H9 (cell line): ENCODE measurements at places on chromosomes 2 and 18.

DNA sequence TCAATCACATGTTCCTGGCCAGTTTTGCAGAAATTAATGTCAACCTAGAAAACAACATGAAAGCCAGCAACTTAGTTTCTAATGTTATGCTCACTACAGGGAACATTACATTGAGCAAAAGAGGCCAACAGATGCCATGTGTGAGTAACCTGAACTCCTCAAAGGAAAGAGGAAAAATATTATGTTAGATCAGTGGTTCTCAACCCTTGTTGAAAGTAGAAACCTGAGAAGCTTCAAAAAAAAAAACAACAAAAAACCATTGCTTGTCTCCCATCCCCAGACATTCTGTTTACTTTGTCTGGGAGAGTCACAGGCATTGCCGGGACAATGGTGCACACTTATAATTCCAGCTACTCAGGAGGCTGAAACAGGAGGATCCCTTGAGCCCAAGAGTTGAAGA, 57.7 kb downstream of the METTL4 start:
- no peak for DNase-seq

- DNase-seq = no peak
Measured at GRCh38 chr18:22637787-22638186, 220.1 kb upstream of the CTAGE1 start.

DNA sequence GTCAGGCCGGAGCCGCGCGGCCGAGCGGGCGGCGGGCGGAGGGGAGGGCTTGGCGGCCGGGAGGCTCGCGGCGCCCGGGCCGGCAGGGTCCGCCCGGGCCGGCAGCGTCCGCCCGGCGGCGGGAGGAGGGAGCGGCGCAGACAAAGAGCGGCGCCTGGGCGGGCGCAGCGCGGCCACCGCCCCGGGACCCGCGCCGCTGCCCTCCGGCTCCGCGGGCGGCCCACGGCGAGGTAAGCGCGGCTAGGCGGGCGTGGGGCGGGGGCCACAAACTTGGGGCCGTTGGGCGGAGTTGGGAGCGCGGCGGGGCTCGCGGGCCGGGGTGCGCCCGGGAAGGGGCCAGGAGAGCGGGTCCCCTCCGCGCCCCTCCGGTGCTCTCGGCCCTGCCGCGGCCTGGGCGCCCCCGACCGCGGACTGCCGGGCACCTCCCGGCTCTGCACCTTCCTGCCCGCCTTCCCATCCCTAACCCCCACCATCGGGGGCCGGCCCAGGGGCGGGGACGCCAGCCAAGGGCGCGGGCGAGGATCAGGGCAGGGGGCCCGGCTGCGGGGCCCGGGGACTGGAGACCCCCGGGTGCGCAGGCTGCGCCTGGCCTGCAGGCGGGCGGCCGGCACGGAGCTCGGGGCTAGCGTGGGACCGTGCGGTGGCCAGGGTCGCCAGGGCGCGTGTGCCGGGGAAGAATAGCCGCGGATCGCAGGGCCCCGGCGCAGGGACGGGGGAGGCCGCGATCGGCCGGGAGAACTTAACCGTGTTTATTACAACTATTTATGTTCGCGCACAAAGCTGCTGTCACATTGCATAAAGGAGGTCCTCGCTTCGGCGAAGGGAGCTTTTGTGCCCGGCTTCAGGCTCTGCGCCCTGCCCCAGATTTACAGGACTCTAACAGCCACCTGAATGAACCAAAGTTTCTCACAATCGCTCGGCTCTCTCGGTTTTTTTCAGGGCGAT, at the start of gene NCK2:
NCK2 (plus strand) TSS at position 4 of the 945 bp plus-strand sequence. CDS start 110,152 bp downstream, outside the sequence.
- DNase-seq = no peak

DNA sequence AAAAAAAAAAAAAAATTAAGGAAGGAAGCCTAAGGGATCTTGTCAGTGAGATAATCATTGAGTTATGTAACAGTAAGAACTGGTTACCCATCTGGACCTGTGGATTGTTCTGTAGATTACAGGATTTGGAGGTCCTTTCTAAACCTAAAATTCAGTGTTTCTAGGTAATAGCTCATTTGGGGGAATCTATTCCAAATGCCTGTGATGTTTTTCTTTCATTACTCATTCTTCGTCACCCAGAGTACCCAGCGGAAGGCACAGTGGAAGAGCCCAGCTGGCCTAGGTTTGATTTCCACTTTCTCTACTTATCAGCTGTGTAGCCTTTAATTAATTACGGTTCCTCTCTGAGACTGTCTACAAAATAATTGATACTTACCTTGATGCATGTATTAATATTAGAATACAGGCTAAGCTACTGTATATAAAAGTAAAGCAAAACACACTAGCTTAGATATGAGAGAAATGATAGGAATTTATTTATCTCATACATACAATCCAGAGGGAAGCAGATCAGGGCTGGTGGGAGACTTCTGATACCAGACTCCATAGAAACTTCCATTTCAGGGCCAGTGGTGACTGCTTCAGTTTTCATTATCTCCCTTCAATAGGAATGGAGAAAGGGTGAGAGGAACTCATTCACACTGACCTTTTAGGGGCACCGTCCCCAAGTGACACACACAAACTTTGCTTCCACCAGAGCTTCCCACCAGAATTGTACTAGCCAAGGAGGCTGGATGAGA, 115.8 kb upstream of the NOSTRIN start:
- no peak for DNase-seq

DNA sequence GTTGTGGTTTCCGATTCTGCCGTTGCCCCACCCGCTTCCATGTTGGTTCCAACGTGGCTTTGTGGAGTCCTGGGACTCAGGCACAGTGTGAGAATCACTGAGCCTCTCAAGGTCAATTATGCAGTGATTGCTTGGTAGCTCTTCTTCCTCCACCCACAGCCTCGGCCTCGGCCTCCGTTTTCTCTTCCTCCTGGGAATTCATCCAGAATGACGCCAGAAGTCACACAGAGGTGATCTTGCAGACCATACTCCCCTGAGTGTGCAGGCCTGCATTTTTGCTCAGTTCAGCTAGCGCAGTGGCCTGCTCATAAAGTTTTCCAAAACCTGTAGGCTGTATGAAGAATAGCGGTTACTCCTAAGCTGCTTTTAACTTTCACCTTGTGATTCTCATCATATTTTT, 273.3 kb downstream of the GBX2 start:
- DNase-seq = no peak

GRCh38 chr18:7677001-7677400, 109.9 kb downstream of the PTPRM start:
- no peak for DNase-seq

DNA sequence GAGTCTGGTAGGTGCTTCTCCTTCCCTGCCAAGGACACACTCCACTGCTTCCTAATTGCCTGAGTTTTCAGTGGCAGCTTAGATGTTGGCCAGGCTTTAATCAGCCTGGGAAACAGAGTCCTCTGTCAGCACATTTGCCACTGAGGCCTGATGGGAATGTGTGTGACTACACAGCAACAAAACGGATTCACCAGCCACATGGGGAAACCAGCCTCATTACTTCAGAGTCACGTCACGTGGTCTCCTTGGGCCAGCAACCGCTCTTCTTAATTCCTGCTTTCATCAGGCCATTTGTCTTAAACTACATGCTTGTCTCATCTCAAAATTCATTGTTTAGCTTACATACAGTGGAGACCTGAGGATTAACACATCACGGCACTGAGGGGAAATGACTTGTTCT, 93.9 kb upstream of the LTBP1 start:
- DNase-seq = no peak

DNA sequence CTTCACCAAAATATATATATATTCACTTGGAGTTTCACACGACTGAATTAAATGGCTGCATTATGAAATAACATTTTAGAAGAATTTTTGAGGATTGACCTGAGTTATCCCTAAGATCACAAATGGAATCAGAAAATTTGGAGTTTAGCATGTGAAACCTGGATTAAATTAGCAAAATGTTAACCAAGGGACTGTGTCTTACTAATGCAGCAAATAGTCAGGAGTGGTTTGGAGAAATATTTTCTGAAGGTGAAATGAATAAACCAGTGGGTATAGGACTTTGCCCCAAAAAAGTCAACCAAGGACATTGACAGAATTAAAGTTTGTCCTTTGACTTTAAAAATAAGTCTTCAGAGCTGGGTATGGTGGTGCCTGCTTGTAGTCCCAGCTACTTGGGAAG, 111.2 kb downstream of the PRPF40A start:
- no peak for DNase-seq

DNA sequence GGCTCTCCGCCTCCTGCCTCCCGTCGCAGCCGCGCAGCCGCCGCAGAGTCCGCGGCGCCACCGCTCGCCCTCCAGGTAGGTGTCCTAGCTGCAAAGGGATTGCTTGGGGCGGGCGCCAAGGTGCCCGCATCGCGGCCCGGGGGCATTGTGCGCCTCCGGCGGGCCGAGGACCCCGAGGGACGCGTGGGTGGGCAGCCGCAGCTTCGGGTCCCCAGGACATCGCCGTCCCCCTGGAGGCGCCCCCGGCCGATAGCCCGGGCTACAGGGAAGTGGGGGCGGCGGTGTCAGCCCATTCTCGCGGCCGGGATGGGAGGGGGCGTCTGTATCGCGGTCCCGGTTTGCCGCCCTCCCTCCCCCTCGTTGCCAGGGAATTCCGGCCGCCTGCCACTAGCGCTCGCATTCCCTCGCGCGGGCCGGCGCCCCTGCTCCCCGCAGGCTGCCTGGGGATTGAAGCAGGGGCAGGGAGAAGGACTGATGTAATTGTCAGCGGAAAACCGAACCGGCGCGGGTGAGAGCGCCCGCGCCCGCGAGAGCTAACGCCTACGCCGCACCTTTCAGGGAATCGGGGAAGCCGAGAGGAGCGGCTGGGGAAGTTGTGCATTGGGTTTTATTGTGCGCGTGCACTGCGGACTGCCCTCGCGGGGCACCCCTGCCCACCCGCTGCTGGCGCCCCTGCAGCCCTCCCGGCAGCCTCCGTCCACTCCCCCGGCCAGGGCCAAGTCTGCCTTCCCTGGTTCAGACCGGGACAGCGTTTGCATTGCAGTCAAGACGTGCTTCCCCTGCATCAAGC, 483 bp downstream of the OSBPL6 start:
- DNase-seq = peak; percentile 74

GRCh38 chr2:215454519-215455246, 18.8 kb upstream of the FN1 start:
- no peak for DNase-seq

GRCh38 chr2:172551271-172551670, 4.6 kb upstream of the PDK1 start:
- no peak for DNase-seq

GRCh38 chr2:75367401-75367800, 168.1 kb upstream of the TACR1 start:
- DNase-seq = no peak

DNA sequence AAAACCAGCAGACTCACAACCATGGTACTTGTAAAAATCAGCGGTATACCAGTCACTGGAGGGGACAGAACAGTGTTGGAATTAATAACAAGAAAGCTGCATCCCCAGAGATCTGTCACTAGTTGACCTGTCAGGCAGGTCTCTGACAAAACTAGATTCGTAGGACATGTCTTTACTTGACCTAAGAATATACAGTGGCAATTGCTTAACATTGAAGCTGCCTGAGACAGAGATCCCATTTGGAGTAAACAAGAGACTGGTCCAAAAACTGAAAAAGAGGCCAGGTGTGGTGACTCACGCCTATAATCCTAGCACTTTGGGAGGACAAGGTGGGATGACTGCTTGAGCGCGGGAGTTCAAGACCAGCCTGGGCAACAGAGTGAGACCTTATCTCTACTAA, 7.2 kb upstream of the SS18 start:
- no peak for DNase-seq

DNA sequence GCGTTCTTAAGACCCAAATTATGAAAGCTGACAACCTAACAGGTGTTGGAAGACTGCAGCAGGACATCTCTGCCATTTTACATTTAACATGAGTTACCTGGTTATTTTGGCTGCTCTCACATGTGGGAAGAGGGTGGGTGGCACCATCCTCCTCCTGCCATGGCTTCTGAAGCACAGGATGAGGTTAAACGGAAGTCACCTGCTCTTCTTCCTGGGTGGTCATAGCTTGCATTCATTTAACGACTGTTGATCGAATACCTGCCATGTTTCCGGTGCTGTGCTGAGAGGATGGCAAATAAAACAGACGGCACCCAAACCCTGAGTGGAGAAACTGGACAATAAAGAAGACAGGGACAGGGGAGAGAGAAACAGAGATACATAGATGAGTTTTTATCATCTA, 118.0 kb downstream of the RHBDD1 start:
- no peak for DNase-seq

DNA sequence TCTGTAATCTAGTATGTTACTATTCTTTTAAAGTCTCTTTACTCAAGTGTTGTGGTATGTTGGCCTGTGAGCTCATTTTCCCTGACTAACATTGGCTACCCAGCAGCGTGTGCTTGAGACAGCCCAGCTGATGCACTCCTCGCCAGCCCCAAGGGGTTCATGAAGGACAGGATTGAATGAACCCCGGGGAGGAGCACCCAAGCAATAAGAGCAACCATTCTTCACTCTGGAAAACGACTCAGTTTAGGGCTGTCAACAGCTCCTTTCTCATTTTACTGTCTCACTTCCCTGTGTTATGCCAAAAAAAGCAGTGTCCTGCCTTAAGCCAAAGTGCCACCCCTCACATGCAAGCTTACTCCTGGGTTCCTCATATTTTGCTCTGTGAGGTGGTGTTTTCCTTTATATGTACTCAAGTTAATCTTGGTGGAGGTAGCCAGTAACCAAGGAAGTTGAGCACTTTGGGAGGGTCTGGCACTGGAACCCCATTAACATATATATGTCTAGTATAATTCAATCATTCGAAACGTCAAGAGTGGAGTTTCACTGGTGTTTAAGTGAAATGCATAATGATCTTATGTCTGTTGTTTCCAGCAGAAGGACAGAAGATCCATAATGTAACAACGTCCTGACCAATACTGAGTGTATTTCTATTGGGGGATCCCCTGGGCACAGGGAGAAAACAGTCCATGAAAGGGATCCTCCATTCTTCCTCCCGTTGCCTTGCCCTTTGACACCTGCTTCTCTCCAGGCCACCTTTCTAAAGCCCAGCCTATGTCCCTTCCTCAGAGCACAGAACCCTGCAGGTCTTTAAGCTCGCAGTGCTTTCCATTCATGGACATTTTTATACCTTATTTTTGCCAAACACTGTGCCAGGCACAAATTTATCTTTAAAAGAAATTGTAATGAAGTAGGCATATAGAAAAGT, 43.2 kb downstream of the ATIC start:
- no peak for DNase-seq

- DNase-seq = no peak
Measured at GRCh38 chr2:233756429-233757081, 3.5 kb upstream of the UGT1A1 start.

- no peak for DNase-seq
Measured at GRCh38 chr2:145166731-145167302, 646.9 kb upstream of the ZEB2 start.

GRCh38 chr18:58829263-58829662, 35.4 kb upstream of the ZNF532 start:
- no peak for DNase-seq
